ENCODE measurements at places on chromosomes 3 and 15. TPM values are rescaled to one million over a fixed set of nuclear protein-coding genes. Genes with fewer than 3 reads are reported as not detected.

The GOLGA6L4 gene
- 0.78 TPM for total RNA-seq

The RTP1 gene
- not detected for total RNA-seq

The AP3B2 gene
- 0.23 TPM for total RNA-seq

The FAIM gene
- total RNA-seq = 7.1 TPM

The KBTBD8 gene
- total RNA-seq = 2.9 TPM

The FETUB gene
- not detected for total RNA-seq

The GOLGA8G gene
- total RNA-seq = under 0.01 TPM

The NPAP1 gene
- total RNA-seq = not detected

The NAALADL2 gene
- 17.8 TPM for total RNA-seq

The PPARG gene
- total RNA-seq = 1.2 TPM

All from smooth muscle cell of the umbilical artery (primary cell).